CD8-positive, alpha-beta memory T cell (primary cell): ENCODE measurements at places on chromosomes 11 and 22. TPM values are rescaled to one million over a fixed set of nuclear protein-coding genes. Genes with fewer than 3 reads are reported as not detected.

Gene KRTAP5-10
- total RNA-seq = not detected

Gene TMPRSS13
- 1.5 TPM for total RNA-seq

Gene MS4A6E
- total RNA-seq = not detected

Gene JAM3
- 12.5 TPM for total RNA-seq

Gene WNT7B
- total RNA-seq = not detected

Gene CCDC179
- total RNA-seq = not detected

Gene IL18
- total RNA-seq = not detected

Gene MS4A12
- not detected for total RNA-seq

Gene TSGA10IP
- not detected for total RNA-seq

- H3K4me3 ChIP-seq = no peak overlapping the region
- H3K4me1 ChIP-seq = no peaks in the 10 kb centered on the region
- DNase-seq = no peak
- H3K27me3 ChIP-seq = no peaks in the 10 kb centered on the region
These were observed 18.6 kb upstream of the FOLR1 start for GRCh38 chr11:72173291-72173690.

DNA sequence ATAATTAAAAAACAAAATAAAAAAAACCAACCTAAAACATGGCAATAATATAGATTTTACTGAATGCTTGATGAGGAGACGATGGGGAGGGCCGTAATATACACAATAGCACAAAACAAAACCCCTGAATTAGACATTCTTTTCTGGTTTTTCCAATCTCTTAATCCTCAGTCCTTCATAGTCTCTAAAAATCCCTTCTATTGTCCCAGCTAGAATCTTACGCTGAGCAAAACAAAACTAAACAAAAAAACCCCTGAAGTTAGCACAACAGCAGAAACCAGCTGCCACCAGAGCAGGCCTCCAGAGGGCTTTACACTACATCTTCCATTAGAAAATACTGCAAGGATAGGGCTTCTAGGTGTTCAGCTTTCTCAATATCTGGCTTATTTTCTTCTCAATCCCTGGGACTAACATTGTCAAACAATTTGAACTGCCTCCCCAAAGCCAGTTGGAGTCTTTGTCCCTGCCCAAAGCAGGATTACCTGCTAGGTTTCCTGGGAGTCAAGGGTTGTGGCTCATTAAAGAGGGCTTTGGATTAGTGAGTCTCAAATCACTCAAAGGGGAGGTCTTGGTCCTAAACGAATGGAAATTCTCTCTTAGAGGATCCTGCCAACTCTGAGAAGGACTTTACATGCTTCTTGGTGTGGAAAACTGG, 2.1 kb upstream of the RNF26 start:
- no peaks in the 10 kb centered on the region for H3K36me3 ChIP-seq
- peaks cover 10% of the 10 kb centered on the region for H3K4me1 ChIP-seq
- H3K27me3 ChIP-seq = no peaks in the 10 kb centered on the region
- H3K27ac ChIP-seq = no peak overlapping the region

- H3K36me3 ChIP-seq = no peaks in the 10 kb centered on the region
These were observed 154.1 kb upstream of the CTSC start for GRCh38 chr11:88491674-88492073.

GRCh38 chr11:95229993-95230809, 801 bp downstream of the SESN3 start:
- H3K4me1 ChIP-seq = peaks cover 24% of the 10 kb centered on the region
- H3K27me3 ChIP-seq = no peaks in the 10 kb centered on the region
- peak overlapping the region; percentile 40 for H3K27ac ChIP-seq
- H3K36me3 ChIP-seq = no peaks in the 10 kb centered on the region

DNA sequence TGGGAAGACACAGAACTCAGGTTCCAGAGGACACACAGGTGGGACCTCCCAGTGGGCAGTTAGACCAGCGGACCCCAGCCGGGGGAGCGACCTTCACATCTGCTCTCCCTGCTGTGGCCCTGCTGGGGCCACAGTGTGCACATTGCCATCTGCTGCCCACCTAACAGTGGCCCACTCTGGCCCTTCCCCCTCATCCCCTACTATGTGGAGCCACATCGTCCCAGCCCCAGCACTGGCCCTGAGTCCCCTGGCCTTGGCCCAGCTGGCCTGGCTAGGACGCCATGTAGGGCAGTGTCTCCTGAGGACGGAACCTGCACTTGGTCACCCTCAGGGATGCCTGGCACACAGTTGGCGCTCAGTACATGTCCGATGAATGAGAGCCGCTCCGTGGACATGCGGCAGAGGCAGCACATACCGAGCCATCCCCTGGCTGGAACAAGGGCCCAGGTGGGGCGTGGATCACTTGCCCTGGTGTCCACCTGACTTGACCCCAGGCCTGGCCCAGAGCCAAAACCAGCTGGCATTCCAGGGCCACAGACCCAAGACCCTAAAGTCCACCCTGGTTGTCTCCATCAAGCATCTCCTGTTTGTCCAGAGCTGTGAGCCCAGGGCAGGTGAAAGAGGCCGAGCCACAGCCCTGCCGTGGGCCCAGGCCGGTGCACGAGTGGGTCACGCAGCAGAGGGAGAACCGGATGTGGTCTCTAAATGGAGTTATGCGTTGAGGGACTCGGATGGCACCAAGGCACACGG, 93.1 kb upstream of the FGF3 start:
- no peak overlapping the region for H3K4me3 ChIP-seq
- no peak for DNase-seq
- H3K27ac ChIP-seq = no peak overlapping the region
- H3K27me3 ChIP-seq = no peaks in the 10 kb centered on the region
- H3K4me1 ChIP-seq = no peaks in the 10 kb centered on the region
- H3K36me3 ChIP-seq = no peaks in the 10 kb centered on the region

DNA sequence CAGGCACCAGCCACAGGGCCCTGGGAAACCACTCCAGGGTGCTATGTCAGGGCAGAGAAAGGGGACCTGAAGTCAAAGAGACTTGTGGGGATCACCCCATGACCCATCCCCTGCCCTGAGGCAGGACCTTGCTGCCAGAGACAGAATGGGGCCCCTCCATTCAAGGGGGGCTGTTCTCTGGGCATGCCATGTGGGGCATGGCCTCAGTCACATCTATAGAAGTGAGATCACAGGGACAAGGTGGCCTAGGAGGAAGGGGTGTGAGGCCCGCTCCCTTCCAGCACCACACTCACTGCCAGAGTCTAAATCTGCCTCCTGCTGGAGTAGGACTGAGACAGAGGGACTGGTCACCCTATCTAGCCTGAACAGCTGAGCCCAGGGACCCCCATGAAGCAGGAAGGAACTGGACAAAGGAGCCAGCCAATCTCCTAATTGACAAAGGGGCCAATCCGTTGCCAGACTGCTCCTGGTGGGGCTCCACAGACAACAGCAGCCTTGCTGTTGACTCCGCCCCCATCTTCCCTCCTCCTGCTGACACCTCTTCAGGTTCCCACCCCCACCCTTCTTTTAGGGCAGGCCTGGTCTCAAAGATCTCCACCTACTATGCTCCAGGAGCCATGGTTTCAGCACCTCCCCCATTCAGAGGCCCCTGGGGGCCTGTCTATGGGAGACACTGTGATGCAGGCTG, 26.0 kb downstream of the NEAT1 start:
- H3K36me3 ChIP-seq = peaks cover 12% of the 10 kb centered on the region
- no peak overlapping the region for H3K4me3 ChIP-seq
- no peak overlapping the region for H3K27ac ChIP-seq
- H3K4me1 ChIP-seq = no peaks in the 10 kb centered on the region

- DNase-seq = no peak
- H3K36me3 ChIP-seq = no peaks in the 10 kb centered on the region
- H3K4me1 ChIP-seq = no peaks in the 10 kb centered on the region
These were observed 97.5 kb upstream of the LMO1 start for GRCh38 chr11:8361206-8361605.

DNA sequence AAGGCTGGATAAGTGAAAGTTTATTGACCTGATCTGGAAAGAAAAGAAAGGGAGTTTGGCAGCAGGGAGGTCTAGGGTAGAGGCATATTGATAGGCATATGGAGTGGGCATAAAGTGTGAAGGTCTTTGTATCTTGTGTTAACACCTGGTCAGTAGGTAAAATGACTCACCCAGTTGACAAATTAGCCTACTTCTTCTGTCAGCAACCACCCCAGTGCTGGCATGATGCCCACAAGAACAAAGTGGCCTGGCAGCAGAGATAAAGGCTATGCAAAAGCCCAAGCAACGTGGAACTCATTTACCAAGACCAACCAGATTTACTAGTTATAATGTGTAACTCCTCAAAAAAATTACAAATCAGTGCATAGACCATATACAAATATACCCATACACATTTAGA, 4.9 kb downstream of the OR10A3 start:
- H3K36me3 ChIP-seq = no peaks in the 10 kb centered on the region
- no peaks in the 10 kb centered on the region for H3K4me1 ChIP-seq
- H3K27me3 ChIP-seq = peaks cover under 1% of the 10 kb centered on the region
- H3K27ac ChIP-seq = no peak overlapping the region

DNA sequence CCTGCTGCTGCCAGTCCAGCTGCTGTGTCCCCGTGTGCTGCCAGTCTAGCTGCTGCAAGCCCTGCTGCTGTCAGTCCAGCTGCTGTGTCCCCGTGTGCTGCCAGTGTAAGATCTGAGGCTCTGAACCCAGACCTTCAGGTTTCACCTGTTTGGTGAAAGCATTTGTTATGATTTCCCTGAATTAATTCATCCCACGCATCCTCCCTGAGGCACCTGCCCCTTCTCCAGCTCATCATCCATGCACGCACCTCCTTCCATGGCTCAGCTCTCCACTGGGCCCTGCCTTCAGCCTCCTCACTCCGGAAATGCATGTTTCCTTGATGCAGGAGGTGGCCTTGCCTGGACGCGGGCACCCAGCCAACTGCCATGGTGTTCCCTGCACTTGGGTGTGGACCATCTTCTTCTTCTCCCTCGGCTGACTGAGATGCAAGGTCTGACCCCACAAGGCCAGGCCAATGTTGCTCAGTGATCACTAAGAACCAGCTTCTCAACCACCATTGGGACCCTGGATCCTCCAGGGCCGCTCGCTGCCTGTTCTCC, 788 bp downstream of the KRTAP5-10 start:
- H3K27me3 ChIP-seq = peaks cover 5% of the 10 kb centered on the region
- DNase-seq = no peak
- no peak overlapping the region for H3K4me3 ChIP-seq

DNA sequence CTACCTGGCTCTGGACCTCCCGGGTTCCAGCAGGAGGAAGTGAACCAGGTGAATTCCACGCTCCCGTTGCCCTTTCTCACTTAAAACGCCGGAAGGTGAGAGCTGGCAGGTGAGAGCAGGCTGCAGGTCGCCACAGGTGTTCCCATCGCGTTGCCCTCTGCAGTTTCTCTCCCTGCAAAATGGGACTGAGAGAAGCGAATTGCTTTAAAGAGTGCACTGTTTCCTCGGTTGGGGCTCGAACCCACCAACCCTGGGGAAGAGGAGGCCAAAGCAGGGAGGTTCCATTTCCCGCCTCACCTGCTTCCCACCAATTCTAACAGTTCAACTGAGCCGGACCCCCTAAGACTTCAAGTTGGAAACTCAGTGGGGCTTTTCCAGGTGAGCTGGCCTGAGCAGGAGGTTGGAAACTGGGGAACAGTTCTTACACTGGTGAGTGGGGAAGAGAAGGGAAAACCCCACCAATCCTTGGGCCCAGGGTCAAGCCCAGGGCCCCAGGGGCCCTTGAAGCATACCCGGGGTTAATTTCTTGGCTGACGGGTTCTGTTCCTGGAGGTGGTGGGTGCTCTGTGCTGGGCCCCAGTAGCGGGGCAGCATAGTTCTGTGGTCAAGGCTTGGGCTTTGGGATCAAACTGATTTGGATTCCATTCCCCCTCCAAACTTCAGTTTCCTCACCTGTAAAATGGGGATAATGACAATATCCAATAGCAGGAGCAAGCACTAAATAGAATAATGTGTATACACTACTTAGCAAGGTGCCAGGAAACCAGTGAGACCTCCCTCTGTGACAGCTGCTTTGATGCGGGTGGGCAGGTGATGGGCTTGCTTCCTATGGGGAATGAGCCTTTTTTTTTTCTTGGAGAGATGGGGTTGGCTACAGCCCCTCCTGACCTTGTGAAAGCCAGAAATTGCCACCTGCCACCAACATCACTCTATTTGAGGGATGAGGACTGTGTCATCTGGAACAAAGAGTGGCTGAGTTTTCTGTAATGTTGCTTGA, 788 bp downstream of the CD82 start:
- peaks cover 61% of the 10 kb centered on the region for H3K4me1 ChIP-seq
- H3K27me3 ChIP-seq = no peaks in the 10 kb centered on the region
- H3K27ac ChIP-seq = peak overlapping the region; percentile 54

DNA sequence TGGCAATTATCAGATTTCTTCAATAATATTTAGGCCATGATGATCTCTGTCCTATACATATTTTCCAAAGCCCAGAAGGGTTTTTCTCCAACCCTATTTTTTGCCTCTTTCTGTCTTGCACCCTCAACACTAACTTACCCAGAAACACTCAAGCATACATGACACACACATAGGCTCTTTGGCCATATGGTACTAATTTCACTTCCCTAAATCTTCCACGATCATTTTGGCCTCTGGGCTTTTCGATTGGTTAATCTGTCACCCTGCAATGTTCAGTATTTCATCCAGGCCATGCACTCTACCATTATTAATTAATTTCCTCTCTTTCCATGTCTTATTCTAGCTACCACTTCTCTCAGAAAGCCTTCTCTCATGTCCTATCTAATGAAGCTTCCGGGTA, 59.8 kb downstream of the LUZP2 start:
- H3K36me3 ChIP-seq = no peaks in the 10 kb centered on the region
- no peaks in the 10 kb centered on the region for H3K27me3 ChIP-seq
- no peak for DNase-seq
- H3K4me3 ChIP-seq = no peak overlapping the region
- H3K27ac ChIP-seq = no peak overlapping the region

DNA sequence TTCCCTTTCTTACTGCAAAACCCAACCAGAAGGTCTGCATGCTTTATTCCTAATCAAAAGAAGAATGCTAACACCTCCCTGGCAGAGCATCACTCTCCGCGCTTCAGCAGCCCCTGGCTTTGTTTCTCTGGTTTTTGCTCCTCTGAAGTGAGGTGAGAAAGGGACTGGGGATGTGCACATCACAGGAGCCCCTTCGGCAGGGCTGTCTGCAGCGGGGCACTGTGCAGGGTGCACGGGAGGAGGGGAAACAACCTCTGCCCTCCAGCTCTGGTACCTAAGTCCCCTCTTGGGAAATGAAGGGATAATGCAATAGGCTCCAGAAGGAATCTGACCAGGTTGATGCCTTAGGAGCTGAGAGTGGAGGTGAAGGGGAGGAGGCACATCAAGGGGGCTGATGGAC, 312.7 kb downstream of the NTM start:
- H3K27me3 ChIP-seq = no peaks in the 10 kb centered on the region
- DNase-seq = no peak
- no peaks in the 10 kb centered on the region for H3K4me1 ChIP-seq

- no peaks in the 10 kb centered on the region for H3K36me3 ChIP-seq
- DNase-seq = no peak
- no peaks in the 10 kb centered on the region for H3K27me3 ChIP-seq
- H3K4me3 ChIP-seq = no peak overlapping the region
- no peaks in the 10 kb centered on the region for H3K4me1 ChIP-seq
These were observed 183.1 kb downstream of the ARHGAP42 start for GRCh38 chr11:100870138-100870537.
